ENCODE measurements at places on chromosomes 3 and 15. TPM values are rescaled to one million over a fixed set of nuclear protein-coding genes. Genes with fewer than 3 reads are reported as not detected.

The MLF1 gene
- total RNA-seq = 10.6 TPM

The DLEC1 gene
- 0.24 TPM for total RNA-seq

The NPTN gene
- 194 TPM for total RNA-seq

The IL17RC gene
- 36.5 TPM for total RNA-seq

The FBXW12 gene
- total RNA-seq = not detected

The C3orf33 gene
- 3.9 TPM for total RNA-seq

The FANCD2OS gene
- total RNA-seq = not detected

The NTRK3 gene
- total RNA-seq = not detected

The MESP2 gene
- total RNA-seq = not detected

The KBTBD13 gene
- not detected for total RNA-seq

The FURIN gene
- 98.3 TPM for total RNA-seq

The SFMBT1 gene
- total RNA-seq = 8.0 TPM

The PCOLCE2 gene
- 3.8 TPM for total RNA-seq

The EXD1 gene
- total RNA-seq = not detected

The CMSS1 gene
- 38.5 TPM for total RNA-seq

The CCK gene
- not detected for total RNA-seq

The ANKRD34C gene
- total RNA-seq = not detected

The MEIS2 gene
- 79.9 TPM for total RNA-seq

The SATB1 gene
- 10.6 TPM for total RNA-seq

The SEMA3G gene
- not detected for total RNA-seq

The TNFAIP8L3 gene
- total RNA-seq = 0.35 TPM

All from osteocyte (in vitro differentiated cells).